ENCODE measurements at places on chromosomes 3 and 15.

DNA sequence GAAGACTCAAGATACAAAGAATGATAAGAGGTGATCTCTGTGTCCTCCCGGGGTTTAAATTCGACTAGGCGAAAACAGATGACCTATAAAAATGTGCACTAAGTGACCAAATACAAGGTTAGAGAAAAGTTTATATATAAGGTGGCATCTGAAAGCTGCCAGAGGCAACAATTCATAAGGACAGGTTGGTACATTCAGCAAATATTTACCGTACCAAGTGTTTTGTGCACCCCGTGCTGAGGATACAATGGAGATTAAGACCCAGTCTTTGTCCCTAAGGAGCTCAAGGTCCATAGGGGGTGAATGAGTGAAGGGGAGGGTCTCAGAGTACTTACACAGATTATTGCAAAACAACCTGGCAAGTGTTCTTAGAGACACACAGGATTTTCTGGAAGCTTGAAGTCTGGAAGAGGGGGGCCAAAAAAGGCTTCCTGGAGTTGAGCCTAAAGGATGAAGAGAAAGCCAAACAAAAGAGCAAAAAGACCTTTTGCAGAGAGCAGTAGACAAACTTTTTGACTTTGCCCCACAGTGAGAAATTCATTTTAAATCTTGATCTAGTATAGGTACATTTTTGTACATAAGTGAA lies 71.4 kb upstream of the LRIG1 start:
- no peak for DNase-seq

DNA sequence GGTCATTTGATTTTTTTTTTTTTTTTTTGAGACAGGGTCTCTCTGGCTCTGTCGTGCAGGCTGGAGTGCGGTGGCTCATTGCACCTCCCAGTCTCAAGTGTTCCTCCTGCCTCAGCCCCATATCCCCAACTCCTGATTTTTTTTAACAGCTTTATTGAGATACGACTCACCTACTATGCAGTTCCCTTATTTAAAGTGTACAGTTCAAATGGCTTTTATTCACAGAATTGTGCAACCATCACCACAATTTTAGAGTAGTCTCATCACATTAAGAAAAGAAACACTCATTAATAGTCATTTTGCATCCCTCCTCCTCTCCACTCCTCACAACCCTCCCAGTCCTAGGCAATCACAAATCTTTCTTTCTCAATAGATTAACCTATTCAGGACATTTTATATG lies 1.9 kb upstream of the TRA2B start:
- peak; percentile 75 for DNase-seq

DNA sequence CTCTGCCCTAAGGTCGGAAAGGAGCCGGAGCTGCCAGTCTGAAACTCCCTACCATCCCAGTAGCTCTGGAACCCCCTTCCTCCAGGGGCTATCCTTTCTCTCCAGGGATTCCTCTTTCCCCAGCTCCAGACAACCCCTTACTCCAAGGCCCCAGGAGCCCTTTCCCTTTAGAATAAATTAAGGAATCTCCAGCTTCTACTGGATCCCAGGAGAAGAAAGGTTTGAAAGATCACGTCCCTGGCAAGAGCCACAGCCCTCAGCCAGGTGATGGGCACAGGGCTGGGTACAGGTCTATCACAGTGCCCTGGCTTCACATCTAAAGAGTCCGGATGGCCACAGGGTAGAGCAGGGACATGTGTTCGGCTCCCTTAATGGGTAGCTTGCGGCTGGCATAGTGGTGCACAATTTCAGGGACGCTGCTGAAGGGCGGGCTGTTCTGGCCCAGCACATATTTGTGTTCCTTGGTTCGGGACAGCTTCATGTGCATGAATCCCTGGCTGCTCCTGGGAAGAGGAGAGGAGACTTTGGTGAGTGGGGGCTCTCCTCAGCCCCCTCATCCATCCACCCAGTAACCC lies 20.0 kb downstream of the SHF start:
- no peak for DNase-seq

GRCh38 chr15:83118968-83119367 lies 11.5 kb downstream of the TM6SF1 start:
- DNase-seq, result no peak

GRCh38 chr15:37081983-37082382 lies 18.4 kb downstream of the MEIS2 start:
- DNase-seq, result no peak

- no peak for DNase-seq
Observed at GRCh38 chr15:77291107-77291506, 128.8 kb downstream of the PEAK1 start.

DNA sequence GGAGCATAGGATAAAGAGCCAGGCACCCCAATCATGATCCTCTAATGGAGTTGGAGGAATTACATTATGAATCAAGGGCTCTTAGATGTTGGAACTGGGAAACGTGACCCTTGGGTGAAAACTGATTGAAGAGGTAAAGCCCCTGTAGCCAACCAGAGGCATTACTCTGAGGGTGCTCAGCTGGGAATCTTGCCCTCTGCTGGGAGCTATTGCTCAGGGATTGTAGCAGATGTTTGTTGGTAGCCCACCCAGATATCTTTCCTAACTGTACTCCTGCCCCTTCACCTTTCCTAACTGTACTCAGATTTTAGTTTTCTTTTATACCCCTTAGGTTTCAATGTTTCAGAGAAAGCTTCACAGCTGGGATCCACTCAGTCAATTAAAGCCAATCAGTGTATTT lies 74.2 kb downstream of the RARB start:
- DNase-seq, result no peak

DNA sequence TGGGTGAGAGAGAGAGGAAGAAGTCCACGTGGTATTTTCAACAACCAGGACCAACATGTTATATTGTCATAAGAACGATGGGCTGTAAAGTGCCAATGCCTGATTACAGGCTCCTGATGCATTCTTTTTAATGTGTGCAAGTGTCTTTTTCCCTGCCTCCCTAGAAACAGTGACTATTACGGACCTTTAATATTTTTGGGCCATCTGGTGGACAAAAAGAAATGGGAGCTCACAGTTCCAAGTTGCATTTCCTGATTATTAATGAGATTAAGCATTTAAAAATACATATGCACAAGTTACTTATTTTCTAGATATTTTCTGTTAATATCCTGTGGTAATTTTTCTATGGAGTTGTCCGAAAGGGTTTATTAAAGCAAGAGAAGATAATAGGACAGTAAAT lies 530.2 kb downstream of the NR2F2 start:
- DNase-seq, result no peak

DNA sequence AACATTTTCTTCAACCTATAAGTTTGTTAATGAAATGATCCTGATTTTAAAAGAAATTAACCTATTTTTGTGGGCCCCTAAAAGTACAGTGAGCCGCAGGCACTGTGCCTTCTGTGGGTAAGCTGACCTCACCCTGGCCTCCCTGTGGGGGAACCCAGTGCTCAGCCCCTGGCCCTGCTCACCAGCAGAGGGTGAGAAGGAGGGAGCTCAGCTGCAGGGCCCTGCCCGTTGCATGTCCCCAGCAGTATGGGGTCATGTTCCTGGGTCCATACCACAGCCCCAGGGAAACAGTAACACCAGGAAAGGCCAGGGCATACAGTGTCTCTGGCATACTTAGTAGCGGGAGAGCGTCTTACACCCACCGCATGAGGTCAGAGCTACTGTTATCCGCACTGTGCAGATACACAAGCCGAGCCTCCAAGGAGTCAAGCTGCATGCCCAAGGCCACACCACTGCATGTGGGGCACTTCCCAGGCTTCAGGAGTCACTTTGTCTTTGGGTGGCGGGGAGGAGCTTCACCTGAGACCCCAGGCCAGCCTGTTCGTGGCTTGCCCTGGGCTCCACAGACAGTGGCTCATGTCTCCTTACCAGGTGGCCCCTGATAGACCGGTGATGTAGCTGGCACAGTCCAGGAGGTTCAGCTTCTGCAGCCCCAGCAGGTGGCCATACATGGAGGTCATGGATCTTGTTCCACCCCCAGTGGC lies 22.6 kb upstream of the EHD4 start:
- no peak for DNase-seq

- no peak for DNase-seq
Observed at GRCh38 chr3:73600293-73600938, 24.3 kb downstream of the PDZRN3 start.

DNA sequence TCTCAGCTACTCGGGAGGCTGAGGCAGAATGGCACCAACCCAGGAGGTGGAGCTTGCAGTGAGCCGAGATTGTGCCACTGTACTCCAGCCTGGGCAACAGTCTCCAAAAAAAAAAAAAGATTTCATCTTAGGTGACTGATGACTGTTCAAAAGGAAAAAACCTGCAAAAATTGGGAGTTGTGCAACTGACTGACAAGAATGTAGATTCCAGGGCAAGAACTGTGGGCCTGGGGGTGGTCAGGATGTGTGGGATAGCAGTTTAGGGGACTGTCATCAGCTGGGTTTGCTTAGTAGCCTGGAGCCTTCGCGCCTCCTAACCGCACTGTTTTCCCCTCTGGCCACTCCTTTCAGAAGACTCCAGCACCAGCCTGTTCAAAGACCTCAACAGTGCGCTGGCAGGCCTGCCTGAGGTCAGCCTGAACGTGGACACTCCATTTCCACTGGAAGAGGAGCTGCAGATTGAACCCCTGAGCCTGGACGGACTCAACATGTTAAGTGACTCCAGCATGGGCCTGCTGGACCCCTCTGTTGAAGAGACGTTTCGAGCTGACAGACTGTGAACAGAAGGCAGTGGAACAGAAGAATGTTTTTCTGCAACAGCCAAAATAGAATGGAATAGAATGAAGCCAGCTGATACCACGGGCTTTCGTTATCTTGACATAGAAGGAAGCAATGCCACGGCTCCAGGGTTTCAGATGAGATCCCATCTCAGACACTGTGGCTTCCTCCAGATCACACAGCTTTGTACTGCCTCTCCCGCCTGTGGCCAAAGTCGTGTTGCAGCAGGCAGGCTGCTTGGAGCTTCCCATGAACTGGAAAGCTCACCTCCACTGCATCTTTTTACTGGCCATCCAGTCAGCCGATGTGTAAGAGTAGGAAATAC lies 75.3 kb upstream of the BLM start:
- peak; percentile 25 for DNase-seq

Measured in mammary epithelial cell (primary cell).